ENCODE measurements at places on chromosomes 7 and 10. TPM values are rescaled to one million over a fixed set of nuclear protein-coding genes. Genes with fewer than 3 reads are reported as not detected.

The ADAM12 gene
- 4.3 TPM for total RNA-seq

The CFAP46 gene
- 1.1 TPM for total RNA-seq

The METTL2B gene
- total RNA-seq = 39.9 TPM

The PAPOLB gene
- total RNA-seq = not detected

GRCh38 chr10:57979956-57980355 lies 287.7 kb downstream of the IPMK start:
- DNase-seq = no peak

GRCh38 chr10:113524539-113525490 lies 28.0 kb upstream of the HABP2 start:
- DNase-seq = no peak

DNA sequence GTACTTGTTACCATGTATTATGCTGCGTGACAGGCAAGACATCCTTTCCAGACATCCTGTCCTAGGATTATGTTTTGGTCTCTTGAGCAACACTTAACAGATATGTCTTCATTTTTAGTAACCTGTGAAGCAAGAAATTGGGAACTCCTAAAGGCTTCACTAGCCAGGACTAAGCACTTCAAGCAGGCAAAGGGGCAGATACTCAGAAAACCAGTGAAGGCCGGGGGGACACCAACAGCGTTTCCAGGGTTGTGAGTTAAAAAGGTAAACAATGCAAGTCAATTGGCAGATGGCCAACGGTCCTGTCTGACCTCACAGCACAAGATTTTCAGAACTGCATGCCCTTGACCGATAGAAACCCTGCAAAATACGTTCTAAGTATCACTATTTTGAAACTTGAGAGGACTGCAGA lies 77.6 kb upstream of the SFMBT2 start:
- no peak for DNase-seq

DNA sequence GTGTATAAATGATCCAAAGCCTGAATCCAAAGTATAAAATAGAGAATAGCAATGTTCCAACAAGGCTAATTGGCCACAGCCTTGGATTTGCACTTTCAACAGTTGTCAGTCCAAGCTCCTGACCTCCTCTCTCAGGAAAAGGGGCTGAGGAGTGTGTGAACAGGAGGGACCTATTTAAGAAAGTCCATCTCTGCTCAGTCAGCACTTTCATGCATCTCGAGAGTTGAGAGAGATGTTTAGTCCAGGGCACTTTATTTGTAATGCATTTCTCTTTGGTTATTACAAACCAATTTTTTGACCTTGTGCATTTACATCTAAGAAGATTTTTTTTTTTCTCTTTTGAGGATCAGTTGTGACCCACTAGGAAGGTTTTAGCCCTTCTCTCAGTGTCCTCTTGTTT lies 244.2 kb downstream of the CREB5 start:
- no peak for DNase-seq

DNA sequence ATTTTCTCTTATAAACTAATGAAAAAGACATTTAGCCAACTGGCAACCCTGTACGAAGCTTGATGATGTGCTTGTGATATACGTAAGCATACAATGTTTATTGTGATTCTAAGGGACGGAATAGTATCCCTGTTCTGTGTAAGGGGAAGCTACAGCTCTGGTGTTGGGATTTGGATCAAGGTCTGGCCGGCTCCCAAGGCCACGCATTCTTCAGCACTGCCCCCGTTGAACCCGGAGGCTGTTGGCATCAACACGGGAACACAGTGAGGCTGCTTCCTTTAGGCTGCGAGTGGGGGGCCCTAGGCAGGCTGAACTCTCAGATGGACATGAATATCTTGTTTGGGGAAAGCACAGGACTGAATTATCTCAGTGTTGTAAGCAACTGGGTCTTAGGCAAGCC lies 180.6 kb downstream of the CAMK1D start:
- DNase-seq = no peak

DNA sequence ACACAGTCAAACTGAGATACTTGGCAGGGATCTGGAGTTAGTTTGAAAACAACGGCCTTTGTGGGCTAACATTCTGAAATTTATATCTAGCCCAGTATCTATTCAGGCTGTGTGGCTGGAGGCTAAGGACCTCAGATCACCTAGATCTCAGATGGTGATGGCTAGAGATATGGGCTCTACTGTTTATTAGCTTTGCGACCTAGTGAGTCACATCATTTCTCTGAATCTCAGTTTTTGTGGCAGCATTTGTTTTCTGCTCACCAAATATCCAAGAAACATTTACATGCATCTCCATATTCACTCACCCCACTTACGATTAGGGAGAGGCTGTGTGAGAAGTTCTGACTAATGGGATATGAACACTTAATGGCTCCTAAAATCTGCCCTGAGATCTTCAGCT lies 503.9 kb downstream of the KIF20B start:
- no peak for DNase-seq

DNA sequence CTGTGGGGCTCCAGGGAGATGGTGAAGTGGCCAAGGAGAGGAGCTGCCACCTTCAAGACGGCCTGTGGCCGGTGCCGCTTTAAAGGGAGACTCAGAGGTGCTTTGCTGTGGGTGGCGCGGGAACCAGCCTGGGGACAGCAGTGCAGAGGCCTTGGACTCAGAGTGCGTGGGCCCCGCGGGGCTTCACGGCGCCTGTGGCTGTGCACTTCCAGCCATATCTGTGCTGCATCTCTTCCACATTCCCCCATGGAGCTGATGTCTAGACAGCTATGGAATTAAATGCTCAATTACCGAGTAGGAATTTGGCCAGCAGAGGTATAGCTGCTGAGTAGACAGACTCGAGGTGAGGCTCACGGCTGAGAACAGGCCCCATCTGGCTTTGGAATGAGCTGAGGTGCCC lies 41.7 kb downstream of the HTRA1 start:
- DNase-seq = no peak

All from epithelial cell of proximal tubule (primary cell).